Stimulated activated naive CD4-positive, alpha-beta T cell treated with Interleukin-2 at 50 U/mL for 16 hours (primary cell): ENCODE measurements at places on chromosomes 11 and 22.

GRCh38 chr11:94828088-94828487 is 59.9 kb downstream of the AMOTL1 start:
- no peak for DNase-seq

- DNase-seq = no peak
Observed at GRCh38 chr11:93686812-93687211, 25.3 kb downstream of the CEP295 start.

DNA sequence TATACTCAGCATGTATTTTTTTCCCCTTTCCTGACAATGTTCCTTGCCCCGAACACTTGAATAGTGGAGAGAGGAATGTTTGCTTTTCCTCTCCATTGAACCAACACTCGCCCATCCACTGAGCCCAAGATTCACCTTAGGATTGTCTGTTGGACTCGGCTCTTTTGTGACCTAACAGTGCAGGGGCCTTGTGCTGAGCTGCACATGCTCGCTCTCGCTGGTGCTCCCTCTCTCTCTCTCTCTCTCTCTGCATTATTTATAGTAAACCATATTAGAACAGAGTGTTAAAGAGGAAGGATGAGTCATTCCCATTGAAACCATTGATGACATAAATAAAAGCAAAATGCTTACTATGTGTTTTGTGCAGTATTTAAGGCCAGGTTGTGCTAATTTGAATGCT is 20.7 kb downstream of the ZBTB16 start:
- DNase-seq = peak; percentile 18

GRCh38 chr22:41976070-41976901 is 7.0 kb downstream of the SEPTIN3 start:
- peak; percentile 32 for DNase-seq

DNA sequence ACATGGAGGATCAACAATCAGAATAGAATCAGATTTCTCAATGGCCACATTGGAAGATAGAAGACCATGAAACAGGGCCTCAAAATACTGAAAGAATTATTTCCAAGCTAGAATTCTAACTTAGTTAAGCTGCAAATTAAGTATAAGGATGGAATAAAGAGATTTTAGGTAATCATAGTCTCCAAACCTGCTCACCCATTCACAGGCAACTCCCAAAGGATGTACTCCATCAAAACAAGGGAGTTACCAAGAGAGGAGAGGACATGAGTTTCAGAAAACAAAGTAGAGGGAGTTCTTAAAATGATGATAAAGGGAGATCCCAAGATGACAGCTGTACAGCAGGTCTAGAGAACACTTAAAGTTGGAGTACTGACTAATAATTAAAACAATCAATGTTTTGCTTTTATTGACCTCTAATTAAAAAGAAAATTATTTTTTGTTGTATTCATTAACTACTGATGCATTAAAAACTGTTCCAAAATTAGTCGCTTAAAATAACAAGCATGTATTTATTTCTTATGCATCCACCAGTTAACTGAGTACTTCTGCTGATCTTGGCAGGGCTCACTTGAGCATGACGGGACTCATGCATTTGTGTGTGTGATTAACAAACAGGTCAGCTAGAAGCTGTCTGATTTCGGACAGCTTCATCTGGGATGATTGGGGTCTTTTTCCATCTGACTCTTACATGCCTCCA is 95.6 kb downstream of the CD44 start:
- DNase-seq = no peak

DNA sequence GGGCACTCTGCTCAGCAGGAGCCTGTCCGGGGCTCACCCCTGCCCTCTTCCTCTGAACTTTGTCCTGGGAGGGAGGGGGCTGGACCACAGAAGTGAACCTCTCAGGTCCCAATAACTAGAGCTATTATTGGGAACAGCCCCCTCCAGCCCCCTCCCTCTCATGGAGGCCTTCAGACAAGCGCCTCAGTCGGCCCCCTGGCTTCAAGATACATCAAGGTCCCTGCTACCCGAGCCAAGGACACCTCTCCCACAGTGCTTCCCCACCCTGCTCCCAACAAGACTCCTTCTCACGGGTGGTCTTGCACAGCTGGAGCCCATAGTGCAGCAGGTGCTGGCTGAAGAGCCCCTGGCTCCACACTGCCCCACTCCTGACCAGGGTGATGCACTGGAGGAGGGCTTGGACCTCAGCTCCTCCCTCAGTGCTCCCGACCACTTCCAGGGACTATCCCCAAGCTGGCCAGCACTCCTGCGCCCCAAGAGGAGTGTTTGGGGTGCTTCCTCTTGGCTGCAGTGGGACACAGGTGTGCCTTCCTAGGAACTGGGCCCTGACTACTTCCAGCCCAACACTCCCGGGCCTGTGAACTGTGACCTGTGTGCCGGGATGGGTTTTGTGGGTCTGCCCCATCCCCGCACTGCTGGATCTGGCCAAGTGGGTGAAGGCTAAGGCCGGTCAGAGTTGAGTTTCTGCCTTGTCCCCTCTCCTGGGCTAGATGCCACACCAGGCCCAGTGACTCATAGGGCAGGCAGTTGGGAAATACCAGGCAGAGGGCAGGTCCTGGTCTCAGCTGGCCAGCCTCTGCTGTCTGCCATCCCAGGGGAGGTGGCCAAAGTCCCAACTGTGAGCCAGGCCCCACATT is 2.2 kb downstream of the PNPLA2 start:
- DNase-seq = no peak

DNA sequence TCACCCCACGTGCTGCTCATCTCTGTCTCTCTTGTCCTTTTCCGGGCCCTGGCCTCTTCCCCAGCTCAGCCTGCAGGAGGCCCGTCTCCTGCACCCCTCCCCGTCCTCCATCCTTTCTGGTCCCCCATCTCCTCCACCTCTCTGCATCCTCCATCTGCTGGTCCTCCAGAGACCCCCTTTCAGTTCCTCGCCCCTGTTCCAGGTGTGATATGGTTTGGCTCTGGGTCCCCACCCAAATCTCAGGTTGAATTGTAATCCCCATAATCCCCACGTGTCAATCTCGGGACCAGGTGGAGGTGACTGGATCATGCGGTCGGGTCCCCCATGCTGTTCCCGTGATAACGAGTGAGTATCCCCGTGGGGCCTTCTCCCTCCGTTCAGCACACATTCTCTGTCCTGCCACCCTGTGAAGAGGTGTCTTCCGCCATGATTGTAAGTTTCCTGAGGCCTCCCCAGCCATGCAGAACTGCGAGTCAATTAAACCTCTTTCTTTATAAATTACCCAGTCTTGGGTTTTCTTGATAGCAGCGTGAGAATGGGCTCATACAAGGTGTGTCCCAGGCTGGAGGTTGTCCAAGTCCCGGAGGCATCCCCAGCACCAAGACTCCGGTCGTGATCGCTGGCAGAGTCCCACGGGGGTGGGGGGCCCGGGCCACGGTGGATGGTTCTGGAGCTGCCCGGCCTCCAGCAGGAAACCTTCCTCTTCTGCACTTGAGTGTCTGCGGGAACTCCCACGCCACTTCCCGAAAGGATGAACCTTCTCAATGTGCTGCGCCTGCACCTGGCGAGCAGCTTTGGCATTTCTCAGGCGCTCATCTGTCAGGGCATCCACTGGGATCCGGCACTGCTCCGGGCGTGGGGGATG is 29.0 kb upstream of the TOLLIP start:
- DNase-seq = no peak

GRCh38 chr11:71568704-71569349 is 3.5 kb downstream of the KRTAP5-10 start:
- no peak for DNase-seq

- no peak for DNase-seq
Observed at GRCh38 chr11:5258543-5259262, 4.1 kb upstream of the HBG2 start.

DNA sequence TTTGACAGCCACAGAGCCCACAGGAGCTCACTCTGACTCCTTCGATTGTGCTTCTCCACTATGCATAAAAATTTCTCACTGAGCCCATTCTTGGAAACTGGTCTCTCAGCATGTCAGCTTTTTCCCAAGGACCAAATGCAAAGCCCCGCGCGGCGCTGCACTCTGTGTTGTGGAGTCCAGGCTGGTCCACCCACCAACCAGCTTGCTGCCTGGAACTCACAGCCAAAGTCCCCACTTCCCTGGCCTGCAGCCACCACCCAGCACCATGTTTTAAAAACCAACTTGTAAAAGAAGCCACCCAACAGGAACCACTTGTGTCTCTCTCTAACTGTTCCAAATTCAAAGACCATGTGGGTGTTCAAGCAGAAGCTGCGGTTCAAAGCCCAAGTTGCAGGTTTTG is 124.4 kb downstream of the SPATA19 start:
- DNase-seq = no peak

GRCh38 chr22:26066534-26066933 is 102.7 kb upstream of the SEZ6L start:
- DNase-seq = no peak

DNA sequence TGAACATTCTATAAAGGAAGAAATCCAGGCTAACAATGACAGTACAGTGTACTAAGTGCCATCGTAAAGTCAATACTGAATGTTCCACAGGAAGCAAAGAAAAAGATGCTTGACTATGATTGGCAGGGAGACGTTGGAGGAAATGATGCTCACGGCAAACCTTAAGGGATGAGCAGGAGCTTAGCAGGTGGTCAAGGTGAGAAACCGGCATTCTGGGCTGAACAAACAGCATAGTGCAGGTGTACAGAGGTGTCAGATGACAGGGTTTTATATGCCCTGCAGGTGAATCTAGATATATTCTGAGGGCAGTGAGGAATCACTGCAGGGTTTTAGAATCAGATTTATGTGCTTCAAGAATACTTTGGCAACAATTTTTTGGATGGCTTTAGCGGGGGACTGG is 85.3 kb upstream of the HEPHL1 start:
- DNase-seq = no peak

- no peak for DNase-seq
Observed at GRCh38 chr11:112388496-112388895, 127.8 kb upstream of the PLET1 start.
